ENCODE measurements at places on chromosomes 7 and 10.

- no peak for ATAC-seq
Measured at GRCh38 chr10:8072211-8072610, 17.7 kb downstream of the GATA3 start.

DNA sequence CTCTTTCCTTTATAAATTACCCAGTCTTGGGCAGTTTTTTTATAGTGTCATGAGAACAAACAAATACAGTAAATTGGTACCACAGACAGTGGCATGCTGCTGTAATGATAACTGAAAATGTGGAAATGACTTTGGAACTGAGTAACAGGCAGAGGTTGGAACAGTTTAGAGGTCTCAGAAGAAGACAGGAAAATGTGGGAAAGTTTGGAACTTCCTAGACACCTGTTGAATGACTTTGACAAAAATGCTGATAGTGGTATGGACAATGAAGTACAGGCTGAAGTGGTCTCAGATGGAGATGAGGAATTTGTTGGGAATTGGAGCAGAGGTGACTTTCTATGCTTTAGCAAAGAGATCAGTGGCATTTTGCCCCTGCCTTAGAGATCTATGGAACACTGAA, 1128.4 kb upstream of the POT1 start:
- no peak for ATAC-seq

DNA sequence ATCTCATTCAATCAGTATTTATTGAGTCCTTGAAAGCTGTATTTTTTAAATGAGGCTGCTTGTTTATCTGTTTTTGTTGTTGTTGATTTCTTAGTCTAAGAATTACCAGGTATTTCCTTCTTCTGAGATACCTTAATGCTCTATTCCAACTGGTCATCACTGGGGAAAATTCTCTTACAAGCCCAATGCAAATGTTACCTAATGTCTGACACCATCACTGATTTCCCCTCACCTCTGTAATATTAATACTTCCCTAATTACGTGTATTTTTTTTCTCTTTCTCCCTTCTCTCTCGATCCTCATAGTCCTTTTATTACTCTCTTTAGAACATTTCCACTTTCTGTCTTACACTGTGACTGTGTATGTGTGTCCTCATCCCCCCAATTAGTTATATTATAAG, 13.9 kb downstream of the HDAC9 start:
- ATAC-seq, result peak; percentile 15

- ATAC-seq, result no peak
Measured at GRCh38 chr10:127585519-127586023, 36.5 kb downstream of the NPS start.

DNA sequence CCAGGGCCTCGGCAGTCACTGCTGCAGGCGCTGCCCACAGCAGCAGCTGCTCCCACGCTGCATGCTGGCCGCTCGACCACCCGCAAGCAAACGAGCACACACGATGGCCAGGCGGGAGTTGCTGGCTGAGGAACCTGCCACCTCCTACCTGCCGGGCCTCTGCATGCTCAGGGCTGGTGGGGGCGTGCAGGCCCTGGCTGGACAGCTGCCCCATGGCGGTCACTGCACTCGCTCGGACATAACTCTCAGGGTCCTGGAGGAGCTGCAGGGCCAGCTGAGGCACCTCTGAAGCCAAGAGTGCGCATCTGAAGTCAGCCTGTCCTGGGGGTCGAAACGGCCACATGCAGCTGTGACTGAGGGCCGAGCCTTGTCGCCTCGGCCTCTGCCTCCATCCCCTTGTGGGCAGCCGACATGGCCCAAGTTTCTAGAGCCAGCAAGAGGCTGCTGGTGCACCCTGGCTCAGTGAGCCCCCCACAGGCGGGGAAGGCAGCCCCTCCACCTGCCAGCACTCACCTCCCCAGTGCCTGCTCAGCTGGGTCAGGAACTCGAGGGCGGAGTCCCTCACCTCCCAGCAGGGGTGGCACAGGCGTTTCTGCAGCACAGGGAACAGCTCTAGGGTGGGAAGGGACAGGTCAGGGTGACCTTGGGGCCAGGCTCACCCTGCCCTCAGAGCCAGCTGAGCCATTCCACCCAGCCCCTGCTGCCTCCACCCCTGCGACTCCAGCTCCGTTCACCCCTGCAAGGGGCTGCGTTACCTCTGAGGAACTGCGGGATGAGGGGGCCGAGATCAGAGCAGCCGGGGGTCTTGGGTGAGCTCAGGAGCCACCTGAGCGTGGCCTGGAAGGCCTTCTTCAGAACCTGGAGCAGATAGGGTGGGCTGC, 16.1 kb downstream of the BRAT1 start:
- ATAC-seq, result no peak

GRCh38 chr7:51352174-51353100, 35.8 kb upstream of the COBL start:
- no peak for ATAC-seq

DNA sequence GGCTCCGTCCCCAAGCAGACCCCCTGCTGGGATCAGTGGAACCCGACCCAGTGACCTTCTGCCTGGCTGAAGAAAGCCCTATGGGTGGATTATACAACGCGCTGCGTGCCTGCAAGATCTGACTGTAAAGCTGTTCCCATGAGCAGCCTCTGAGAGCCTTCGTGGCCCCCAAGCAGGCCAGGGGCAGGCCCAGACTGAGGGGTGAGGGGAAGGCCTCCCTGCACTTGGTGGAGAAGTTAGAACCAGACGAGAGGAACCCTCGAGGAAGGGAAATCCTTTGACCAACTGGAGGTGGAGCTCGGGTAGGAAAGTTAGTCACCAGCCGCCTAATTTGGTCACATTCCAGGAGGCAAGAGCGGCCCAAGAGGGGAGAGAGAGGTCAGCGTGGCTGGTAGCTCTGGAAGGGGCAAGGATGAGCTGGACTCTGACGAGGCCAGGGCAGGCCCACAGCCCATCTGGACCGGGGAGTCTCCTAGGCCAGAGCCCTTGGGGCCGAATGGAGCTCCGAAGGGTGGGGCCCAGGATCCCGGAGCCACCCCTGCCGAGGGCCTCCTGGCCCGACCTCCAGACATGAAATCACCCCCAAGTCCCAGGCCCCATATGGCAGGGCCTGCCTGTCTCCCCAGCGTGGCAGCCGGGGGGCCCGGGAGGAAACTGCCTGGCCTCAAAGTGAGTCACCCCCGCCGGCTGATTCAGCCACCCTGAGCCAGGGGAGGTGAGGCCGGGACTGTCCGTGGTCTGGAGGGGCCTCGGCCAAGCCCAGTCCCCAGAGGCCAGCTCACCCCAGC, 23.3 kb upstream of the PDGFA start:
- peak; percentile 64 for ATAC-seq

- no peak for ATAC-seq
Measured at GRCh38 chr10:114261076-114261475, 22.0 kb downstream of the VWA2 start.

DNA sequence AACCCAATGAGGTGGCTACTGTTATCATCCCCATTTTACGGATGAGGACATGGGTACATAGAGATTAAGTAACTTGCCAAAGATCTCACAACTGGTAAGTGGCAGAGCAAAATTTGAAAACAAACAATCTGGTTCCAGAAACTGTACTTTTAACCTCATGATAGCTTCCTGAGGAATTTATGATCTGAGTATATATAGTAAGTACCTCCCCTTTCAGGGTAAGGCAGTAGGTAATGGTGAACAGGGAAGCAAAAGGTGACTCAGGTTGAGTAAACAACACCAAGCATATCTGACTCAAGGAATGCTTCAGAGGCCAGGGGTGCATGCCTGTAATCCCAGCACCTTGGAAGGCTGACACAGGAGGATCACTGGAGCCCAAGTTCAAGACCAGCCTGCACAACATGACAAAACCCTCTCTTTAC, 21.1 kb downstream of the KLLN start:
- ATAC-seq, result peak; percentile 59

DNA sequence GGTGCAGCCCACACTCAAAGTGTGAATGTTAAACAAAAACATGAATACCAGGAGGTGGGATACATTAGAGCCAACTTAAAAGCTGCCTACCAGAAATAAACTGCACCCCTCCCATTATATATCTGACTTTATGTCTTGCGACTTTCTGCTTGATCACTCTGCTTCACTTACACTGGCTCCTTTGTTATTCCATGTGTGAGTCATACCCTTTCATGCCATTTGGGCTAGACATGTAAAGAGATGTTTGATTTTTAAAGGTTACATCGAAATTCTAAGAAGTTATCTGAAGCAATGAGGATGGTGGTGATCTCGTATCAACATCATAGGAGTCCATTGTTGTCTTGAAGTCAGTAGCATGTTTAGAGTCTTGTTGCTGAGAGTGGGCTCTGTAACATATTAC, 31.6 kb upstream of the ETV1 start:
- ATAC-seq, result peak; percentile 85

GRCh38 chr7:125495997-125496396, 566.4 kb upstream of the POT1 start:
- no peak for ATAC-seq

GRCh38 chr7:135917721-135918120, 59.4 kb downstream of the MTPN start:
- no peak for ATAC-seq

DNA sequence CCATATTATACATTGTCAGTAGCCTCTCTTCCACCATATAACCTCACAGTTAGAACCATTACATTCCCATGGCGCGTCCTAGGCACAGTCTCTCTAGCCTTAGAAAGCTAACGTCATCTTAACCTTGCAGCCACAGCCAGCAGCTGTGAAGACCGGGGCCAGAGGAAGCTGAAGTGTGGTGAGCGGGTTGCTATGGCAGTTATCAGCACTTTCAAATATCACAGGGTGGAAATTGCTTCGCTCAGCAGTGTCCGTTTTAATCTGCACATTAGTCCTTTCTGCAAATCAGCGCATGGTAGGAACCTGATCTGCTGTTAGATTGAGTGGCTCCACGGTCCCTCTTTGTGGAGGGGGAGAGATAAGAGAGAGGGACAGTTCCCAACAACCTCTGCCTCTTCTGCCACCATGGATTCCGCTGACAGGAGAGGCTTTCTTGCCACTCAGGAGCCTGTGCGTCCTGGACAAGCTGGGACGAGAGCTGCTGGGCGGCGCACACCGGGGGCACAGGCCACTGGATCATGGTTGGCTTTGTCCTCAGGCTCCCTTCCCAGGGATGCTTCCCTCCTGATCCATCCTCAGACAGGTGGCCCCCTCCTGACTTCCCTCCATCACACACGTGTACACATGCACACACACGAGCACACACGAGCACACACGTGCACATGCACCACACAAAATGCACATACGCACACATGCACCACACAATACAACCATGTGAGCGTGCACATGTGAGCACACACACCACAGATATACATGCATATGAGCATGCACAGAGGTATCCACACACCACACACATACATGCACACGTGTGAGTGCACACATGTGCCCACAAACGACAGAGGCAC, 93.8 kb downstream of the WDR37 start:
- ATAC-seq, result peak; percentile 25

DNA sequence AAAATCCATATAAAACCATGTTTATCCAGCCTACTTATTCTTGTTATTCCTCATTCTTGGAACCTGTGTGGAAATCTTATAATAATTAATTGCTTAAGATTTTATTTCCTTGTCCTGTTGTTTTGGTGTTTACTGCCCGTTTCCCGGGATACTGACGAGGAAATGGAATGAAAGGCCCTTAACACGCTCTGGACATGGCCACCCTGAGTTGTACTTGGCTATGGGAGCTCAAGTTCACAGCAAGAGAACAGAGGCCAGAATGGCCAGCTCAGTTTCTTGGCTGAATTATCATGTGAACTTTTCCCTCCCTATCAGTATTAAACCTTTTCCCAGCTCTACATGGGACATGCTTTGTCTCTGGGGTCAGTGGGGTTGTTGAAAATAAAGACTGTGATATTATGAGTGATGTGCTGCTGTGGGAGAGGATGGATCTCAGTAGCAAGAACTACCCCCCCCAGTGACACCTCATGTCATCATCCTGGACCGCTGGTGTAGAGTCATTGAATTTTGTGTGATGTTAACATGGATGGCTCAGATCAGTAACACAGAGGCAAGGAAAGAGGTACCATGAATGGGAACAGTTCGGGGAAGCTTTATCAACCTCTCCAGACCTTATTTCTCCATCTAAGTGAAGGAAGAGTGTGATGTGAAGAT, 87.0 kb upstream of the IGFBP3 start:
- no peak for ATAC-seq

DNA sequence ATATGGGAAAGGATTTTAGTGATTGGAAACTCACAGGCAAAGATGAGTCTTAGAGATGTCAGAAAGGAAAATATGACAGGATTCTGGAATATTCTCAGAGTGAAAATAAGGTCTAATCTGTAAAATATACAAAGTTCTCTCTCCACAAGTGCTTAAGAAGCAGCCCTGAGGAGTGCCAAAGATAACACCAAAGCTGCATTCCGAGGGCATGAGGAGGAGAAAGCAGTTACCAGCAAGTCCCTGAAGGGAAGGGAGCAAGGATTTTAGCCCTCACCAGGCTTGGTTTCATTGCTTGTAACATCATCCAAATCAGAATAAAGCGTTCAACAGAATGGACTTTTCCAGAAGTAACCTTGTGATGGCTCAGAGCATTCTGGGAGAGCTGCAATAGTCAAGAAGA, 31.4 kb upstream of the DLX6 start:
- no peak for ATAC-seq

DNA sequence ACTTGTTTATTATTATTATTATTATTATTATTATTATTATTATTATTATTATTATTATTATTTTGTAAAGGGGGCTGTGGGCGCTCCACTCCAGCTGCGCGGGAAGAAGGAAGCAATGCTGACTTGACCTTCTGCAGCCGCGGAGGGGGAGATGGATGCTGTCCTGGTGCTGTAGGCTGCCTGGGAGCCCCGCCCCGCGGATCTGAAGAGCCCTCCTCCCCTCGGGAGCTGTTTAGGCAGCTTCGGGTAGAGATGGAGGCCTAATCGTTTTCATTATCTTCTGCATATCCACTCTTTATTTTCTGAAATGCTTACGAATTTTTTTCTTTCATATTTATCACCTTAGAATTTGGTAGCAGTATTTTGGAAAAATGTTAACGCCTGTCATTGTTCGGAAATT, 101.2 kb upstream of the KLF6 start:
- ATAC-seq, result peak; percentile 72

- peak; percentile 78 for ATAC-seq
Measured at GRCh38 chr7:23334482-23335056, 35.4 kb downstream of the MALSU1 start.

DNA sequence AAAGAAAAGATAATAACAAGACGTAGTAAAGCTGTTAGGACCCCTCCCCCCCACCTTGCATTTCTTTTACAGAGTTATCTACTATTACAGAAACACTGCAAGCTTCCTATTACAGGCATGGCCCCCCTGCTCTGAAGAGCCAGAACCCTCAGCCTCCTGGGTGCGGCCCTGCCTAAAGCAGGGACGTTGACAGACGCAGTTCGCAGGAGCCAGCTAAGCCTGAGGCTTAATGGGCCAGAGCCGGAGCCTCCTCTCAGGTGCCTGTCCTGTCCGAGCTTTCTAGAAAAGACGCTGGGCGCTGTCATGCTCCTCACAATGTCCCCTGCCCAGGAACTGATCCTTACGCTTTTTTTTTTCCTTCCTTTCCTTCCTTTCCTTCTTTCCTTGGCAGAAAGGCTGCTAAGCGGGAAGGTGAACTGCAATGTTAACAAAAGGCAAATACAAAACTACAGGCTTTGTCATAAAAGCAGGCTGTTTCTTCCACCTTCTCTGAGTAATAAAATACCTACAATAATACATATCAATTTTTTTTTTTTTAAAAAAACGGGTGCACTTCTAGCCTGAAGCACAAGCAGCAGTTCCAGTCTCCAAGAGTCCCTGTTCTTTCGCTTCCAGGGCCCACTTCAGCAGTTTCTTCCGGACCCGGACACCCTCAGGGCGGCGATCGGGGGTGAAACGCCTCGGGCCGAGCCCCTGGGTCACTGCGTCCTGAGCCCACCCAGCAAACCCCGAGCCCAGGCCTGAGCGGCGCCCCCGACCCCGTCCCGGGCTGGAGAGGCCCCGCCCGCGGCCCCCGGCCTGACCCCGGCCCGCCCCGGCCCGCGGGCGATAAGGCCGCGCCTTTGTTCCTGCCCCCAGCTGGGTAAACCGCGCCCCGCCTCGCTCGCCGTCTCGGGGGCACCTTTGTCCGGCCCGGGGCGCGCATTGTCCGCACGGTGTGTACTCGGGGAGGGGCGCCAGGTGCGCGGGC, 11.2 kb downstream of the MNX1 start:
- no peak for ATAC-seq

All from SK-N-SH treated with all-trans-retinoic acid at 6 μM for 48 hours (cell line).